ENCODE measurements at places on chromosomes 3 and 15.

GRCh38 chr15:76358453-76358852 lies 21.9 kb downstream of the ISL2 start:
- DNase-seq = no peak

- DNase-seq = no peak
These were observed 1.4 kb upstream of the NDUFAF3 start for GRCh38 chr3:49020330-49021212.

DNA sequence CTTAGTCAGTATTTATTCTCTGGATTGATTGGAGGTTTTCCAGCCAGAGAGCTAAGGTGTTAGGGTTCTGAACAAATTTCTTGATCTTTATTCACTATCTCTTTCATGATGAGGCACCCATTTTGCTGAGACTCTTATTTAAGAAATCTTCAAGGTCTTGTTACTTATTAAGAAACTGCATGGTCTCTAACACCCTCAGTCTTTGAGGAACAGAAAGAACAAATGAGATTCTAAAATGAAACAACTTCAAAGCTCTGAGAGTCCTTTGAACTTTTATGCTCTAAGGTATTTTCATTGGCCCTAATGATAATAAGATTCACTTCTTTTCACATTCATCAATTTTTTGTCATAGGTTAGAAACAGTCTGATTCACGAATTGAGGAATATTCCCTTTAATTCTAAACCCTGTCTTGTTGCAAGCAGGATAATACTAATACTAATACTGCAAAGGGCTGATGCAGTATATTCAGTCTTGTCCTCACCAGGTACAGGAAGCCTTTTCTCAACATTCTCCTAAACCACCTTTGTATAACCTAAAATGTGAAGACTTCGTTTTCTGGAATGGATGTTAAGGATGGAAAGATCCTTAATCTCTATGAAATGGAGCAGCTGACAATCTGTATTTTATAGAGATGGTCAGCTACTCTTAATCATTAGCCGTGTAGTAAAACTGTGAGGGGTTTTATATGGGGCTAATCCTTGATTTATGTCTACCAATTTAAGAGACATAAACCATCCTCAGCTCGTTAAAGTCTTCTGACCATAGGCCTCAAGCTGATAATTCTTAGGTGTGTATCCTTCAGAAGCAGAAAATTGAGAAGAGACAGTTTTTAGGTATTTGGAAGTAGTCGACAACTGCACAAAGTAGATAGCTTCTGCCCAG lies 198.3 kb downstream of the OTOL1 start:
- DNase-seq = no peak

DNA sequence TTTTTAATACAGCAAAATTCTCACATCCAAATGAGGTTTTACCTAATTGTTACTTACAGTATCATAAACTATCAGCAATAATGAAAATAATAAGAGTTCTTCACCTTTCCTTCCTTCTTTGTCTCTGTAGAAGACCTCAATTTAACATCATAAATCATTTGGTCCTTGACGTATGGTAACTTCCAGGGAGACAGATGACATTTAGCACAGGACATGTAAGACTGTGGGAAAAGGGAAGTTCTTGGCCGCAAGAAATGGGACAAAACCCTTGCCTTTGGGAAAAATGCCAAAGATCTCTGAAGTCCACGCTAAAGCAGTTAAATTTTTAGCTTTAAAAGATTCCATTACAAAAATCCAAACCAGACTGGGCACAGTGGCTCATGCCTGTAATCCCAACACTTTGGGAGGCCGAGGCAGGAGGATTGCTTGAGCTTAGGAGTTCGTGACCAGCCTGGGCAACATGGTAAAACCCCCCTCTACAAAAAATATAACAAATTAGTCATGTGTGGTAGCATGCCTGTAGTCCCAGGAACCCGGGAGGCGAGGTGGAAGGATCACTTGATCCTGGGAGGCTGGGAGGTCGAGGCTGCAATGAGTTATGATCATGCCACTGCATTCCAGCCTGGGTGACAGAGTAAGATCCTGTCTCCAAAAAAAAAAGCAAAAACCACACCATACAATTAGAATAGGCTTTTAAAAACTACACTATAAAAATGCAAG lies 8.8 kb downstream of the PTPN9 start:
- no peak for DNase-seq

DNA sequence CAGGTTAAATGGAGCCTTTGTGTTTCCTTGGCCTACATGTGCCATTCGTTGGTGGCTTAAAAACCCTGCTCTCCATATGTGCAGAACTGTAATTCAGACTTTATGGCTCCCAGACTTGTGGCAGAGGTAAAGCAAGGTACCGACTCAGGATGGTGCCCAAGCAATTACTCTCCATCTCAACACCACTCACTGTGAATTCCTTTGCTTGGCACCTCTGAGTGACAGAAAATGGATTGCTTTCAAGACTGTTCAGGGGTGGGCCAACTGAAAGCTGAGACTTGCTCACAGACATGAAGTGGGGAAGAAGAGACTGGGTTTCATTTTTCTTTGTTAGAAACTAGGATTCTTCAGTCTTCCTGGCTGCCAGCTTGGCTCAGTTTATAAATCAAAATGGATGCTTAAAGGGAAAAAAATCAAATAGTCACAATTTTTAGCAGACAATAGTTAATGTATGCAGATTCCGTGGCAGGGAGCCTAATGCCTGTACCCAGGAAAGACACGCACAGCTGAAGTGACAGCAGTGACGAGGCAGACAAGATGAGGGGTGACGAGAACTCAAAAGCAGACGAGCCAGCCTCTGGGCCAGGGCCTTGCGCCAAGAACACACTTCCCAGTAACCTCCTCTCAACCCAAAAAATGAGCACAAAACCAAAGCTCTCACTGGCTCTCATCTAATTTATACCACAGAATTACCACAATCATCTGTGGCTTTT lies 207.9 kb upstream of the SLC2A2 start:
- DNase-seq = no peak

DNA sequence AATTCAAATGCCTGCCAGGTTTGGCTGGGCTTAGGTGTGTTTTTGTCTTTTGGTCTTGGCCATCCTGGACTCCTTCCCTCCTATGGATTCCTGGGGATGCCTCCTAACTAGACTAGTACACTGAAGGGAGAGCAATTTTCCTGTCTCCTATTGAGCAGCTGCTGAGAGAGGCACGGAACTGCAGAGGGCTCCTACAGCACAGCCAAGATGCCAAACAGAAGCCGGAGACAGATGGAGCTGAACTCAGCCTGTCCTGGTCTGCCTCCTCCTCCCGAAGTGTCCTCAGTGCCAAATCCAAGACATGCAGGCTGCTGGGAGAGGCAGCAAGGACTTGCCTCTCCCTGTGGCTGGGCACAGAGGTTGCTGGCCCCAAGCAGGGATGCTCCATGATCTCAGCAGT lies 256.6 kb upstream of the PROK2 start:
- DNase-seq = no peak

DNA sequence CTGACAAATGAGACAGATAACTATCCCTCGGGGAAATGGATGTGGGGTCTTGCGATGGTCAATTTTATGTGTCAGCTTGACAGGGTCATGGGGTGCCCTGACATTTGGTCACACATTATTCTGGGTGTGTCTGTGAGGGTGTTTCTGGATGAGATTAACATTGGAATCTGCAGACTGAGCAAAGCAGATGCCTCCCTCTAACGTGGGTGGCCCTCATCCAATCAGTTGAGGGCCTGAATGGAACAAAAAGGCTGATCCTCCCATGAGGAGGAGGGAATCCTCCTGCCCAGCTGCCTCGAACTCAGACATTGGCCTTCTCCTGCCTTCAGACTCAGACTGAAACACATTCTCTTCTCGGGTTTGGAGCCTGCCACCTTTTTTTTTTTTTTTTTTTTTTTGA lies 69.0 kb downstream of the MINAR1 start:
- DNase-seq = no peak

GRCh38 chr3:32249184-32249782 lies 10.8 kb downstream of the CMTM8 start:
- no peak for DNase-seq

DNA sequence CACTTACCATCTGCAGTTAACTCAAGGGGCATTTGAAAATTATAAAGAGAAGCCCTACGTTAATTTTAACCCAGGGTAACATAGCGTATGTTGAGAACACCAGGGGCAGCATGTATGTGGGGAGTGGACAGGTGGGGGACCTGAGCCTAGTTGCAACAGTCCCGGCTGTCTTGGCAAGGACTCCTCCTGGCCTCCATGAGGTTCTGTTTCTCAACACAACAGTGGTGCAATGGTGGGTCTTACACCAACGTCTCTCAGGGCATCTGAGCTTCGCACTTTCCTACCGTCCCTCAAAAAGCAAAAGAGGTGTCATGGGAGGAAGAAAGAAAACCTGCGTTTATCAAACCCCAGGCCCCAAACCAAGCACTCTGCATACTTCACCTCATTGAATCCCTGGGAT lies 50.6 kb downstream of the MGLL start:
- DNase-seq = no peak

DNA sequence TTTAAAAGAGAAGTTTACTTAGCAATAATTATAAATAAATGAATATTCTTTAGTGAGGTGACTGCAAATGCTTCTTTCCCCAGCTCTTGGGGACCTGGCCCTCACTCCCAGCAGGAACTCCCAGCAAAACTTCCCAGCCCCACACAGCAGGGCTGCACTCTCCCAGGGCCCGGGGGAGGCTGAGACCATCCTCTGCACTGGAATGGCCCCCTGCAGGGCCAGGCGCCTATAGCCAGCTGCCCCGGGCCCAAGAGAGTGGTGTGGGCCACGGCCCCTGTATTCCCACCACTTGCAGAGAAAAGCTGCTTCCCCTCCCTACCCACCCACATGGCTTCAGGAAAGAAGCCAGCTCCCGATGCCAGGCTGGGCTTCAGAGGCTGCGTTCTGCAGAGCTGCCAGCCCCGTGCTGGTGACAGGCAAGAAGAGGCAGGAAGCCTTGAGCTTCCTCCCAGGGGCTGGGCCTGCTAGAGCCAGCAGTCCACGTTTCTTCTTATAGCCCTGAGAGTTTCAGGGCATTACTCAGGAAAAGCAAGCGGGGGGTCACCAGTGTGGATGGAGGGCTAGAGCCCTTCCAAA lies 20.0 kb downstream of the IDH2 start:
- no peak for DNase-seq

DNA sequence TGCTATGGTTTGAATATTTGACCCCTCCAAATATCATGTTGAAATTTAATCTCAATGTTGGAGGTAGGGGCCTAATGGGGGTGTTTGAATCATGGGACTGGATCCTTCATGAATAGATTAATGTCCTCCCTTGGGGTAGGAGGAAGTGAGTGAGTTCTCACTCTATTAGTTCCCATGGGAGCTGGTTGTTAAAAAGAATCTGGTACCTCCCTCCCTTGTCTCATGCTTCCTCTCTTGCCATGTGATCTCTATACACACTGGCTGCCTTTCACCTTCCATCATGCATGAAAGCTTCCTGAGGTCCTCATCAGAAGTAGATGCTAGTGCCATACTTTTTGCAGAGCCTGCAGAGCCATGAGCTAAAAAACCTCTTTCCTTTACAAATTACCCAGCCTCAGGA lies 177.7 kb upstream of the MCTP2 start:
- DNase-seq = no peak

GRCh38 chr15:50234764-50235163 lies 30.8 kb downstream of the HDC start:
- DNase-seq = no peak

- no peak for DNase-seq
These were observed 56.5 kb upstream of the MYO5C start for GRCh38 chr15:52352086-52352485.

- DNase-seq = no peak
These were observed 45.0 kb downstream of the CLSTN2 start for GRCh38 chr3:139979991-139980390.

- DNase-seq = no peak
These were observed 302.5 kb upstream of the ATP11B start for GRCh38 chr3:182490596-182491491.

Data from cortex of kidney (tissue), 1 donor.